Right ventricle myocardium superior (tissue), 1 donor: ENCODE measurements at places on chromosomes 3 and 15. TPM values are rescaled to one million over a fixed set of nuclear protein-coding genes. Genes with fewer than 3 reads are reported as not detected.

GRCh38 chr3:79085171-79085570 is 682.6 kb downstream of the ROBO1 start:
- DNase-seq = no peak

DNA sequence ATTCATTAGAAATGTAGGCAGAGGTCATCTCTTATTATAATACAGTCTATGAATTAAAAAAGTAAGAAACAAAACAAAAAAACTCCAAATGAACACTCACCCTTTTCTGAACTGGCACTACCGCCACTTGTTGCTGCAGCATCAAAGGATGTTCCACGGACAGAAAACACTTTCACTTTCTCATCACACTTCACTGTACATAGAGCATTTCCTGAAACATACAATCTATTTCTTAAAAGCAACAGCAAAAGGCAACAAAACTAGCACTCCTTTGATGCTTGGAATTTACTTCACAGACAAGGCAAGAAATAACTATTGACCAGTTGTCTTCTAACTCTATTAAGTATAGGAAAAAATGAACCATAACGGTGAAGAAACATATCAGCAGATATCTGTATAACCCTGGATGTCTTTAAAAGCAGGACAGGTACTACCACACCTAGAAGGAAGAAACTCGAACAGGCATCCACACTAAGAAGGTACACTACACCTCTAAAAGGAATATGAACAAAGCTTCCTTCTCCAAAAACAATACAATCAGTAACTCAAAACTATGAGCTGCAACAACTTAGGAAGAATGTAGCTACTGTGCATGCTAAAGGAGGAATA is 24.9 kb downstream of the ETFA start:
- no peak for DNase-seq

The CSPG4 gene
- total RNA-seq = 5.2 TPM

- DNase-seq = no peak
These were observed 149.6 kb upstream of the TLE3 start for GRCh38 chr15:70247281-70247680.

The OR5K2 gene
- not detected for total RNA-seq

- no peak for DNase-seq
These were observed 23.4 kb upstream of the MAP4 start for GRCh38 chr3:48039487-48040190.

The LRRC34 gene
- 2.0 TPM for total RNA-seq

- DNase-seq = no peak
These were observed 270.2 kb downstream of the PLCL2 start for GRCh38 chr3:17154941-17155340.

The SOX14 gene
- not detected for total RNA-seq

- DNase-seq = no peak
These were observed 108.5 kb downstream of the LRRC28 start for GRCh38 chr15:99359769-99360168.

- DNase-seq = no peak
These were observed 1059.2 kb downstream of the ZPLD1 start for GRCh38 chr3:103494011-103494410.

DNA sequence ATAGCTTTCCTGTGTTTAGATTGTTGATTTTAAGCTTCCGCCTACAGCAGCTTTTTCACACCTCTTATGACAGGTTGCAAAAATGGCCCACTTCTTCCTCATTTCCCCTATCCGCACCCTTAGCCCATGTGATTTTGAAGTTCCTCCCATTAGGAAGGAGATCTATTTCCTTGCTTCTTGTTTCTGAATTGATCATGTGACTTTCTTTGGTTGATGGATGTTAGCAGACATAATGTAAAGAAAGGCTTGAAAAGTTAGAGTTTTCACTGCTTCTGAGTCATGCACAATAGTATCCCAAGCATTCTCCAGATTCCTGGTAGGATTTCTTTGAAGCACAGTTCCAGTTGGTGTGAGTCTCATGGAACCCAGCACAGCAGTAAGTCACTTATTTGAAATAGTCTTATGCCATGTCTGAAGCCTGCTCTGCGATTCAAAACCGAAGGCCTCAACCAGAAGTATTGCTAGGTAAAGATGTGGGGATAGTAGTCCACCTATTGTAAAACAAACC is 76.6 kb downstream of the EDEM1 start:
- DNase-seq = no peak

The SEMA3B gene
- 19.9 TPM for total RNA-seq

DNA sequence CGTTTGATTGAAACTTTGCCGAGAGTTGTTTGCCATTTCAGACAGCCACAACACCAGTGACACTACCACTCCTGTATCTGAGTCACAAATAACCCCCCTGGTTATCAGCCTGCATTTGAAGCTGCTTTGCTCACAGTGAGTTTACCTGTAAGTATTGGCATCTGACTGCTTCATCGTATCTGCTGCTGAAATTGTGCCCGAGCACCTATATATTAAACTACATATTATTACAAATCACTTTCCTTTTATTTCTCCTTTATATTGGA is 39.2 kb upstream of the SPSB4 start:
- no peak for DNase-seq

The ZNF774 gene
- total RNA-seq = 2.2 TPM

- no peak for DNase-seq
These were observed 2.8 kb downstream of the FOXB1 start for GRCh38 chr15:60006873-60007272.

DNA sequence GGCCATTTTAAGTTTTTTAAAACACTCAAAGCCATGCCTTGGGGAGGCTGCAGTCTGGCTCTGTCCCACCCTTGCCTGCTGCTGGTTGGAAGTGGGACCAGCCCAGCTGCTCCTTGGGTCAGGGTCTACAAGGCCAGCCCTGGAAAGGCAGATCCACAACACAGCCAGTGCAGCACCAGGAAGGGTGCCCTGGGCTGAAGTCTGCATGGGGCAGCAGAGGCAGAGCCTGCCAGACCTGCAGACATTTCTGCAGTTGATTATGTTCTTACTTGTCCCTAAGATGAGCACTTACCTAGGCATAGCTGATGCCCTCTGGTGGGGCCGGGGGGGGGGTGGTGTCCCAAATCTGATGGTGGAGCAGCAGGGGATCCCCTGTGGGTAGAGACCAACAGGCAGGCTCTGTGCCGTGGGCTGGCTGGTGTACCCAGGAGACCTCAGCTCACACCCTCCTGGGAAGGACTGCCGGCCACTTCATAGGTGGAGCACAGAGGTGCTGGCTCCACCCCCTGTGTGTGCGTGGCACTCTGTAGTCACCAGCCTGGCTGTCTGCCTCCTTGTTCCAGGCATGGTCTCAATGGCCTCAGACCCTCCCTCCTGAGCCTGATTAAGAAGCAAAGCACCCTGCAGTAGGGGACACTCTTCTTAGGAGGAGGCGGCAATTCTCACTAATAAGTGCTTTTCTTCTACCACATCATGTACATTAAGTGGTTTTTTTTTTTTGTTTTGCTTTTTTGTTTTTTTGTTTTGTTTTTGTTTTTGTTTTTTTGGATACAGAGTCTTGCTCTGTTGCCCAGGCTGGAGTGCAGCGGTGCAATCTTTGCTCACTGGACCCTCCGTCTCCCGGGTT is 97.4 kb upstream of the KLF13 start:
- DNase-seq = no peak

DNA sequence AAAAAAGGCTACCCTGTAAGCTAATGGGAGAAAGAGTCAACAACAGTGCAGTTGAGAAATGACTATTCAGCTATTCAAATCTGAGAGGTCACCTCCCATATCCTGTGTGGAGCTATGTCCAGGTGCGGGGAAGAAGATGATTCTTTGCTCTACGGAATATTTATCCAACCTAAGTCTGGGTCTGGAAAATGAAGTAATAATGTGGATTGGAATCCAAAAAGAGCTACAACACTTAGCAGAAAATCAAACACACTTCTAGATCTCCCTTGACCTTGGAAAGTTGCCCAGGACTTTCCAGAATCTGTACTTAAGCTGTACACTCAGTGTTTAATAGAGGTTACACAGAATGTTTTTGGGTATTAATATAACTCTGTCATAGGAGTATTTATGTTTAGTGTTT is 251.9 kb downstream of the NAALADL2 start:
- DNase-seq = no peak

DNA sequence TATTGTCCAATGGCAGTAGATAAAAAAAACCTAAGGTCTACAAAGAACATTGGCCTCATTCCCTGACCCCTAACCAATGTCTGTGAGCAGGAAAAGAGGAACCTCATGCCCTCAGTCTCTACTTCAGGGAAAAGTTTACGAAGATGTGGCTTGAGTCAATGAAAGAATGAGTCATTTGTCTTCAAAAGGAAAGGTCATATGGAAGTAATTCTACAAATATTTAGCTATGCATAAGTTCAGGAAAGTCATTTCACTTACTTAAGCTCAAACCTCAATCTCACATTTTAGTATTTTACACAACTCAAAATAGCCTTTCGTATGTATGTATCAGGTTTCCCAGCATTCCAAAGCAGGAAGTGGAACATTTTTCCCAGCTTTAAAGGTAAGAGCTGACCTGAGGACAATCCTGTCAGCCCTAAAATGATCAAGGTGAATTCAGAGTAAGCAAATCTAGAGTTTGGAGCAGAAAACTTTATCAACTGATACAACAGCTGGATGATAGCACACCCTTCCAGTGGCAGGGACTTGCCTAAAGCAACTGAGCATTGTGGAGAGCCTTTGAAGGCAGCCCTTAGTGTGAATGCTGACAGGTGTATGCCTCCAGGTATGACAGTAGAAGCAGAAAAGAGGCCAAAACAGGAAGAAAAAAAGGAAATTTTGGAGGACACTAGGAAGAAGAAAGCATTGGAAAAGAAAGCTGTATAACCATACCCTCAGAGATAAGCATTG is 53.9 kb upstream of the ACKR4 start:
- DNase-seq = no peak

GRCh38 chr3:141677701-141678100 is 60.4 kb upstream of the RNF7 start:
- DNase-seq = no peak
